ENCODE measurements at places on chromosomes 16 and 17.

- no peak for DNase-seq
These were observed 39.0 kb upstream of the SEC14L1 start for GRCh38 chr17:77101521-77102410.

- no peak for DNase-seq
These were observed 18.0 kb upstream of the TCF25 start for GRCh38 chr16:89855301-89855945.

GRCh38 chr17:34758718-34759117, 179.3 kb downstream of the TMEM132E start:
- DNase-seq, result no peak

DNA sequence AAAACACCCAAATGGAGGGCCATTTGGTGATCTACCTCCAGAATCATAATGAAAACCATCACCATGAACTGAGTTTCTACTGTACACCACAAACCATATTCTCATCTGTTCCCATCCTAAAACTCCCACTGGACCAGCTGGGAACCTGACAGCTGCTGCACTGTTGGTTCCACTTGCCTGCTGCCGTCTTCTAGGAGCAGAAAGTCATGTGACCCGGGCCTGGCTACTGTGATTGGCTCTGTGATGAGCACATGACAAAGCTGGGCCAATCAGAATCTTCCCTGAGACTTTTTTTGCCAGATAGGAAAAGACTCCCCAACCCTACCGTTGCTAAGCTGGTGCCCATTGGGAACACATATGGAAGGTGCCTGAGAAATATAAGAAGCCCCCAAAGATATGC, 264.2 kb downstream of the MRTFB start:
- no peak for DNase-seq

- DNase-seq, result no peak
These were observed 17.4 kb upstream of the ZNHIT3 start for GRCh38 chr17:36468903-36469635.

DNA sequence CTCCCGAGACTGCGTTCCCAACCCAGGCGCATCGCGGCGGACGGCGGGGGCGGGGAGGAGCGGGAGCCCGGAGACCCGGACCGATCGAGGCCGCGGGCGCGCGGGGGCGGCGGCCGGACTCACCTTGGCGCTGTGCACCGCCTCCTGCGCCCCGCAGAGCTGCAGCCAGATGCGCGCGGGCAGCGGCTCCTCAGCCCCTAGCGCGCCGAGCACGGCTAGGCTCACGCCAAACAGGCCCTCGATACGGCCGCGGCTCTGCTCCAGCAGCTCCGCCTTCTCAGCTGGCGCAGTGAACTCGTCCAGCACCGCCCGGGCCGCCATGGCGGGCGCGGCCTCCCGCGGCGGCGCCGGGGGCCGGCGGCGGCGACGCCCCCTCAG, 339 bp downstream of the N4BP1 start:
- no peak for DNase-seq
